Immature natural killer cell (primary cell): ENCODE measurements at places on chromosomes 3 and 15. TPM values are rescaled to one million over a fixed set of nuclear protein-coding genes. Genes with fewer than 3 reads are reported as not detected.

DNA sequence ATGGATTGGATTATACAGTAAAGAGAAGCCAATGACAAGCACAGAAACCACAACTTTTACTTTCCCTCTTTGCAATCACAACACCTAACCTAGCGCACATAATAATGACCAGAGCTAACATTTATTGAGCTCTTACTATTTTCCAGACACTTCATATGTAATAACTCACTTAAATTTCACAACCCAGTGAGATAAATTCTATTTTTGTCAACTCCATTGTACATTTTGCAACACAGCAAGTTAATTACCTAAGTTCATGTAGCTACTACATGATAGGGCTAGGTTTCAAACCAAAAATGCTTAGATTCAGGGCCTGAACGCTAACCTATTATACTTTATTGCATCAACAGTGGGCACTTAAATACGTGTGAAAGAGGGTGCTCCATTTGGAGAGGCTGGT lies 89.5 kb downstream of the GADL1 start:
- H3K27me3 ChIP-seq = peaks cover 2% of the 10 kb centered on the region
- no peak for DNase-seq
- H3K27ac ChIP-seq = no peak overlapping the region
- H3K4me1 ChIP-seq = peaks cover 3% of the 10 kb centered on the region
- no peak overlapping the region for H3K4me3 ChIP-seq

- no peak for DNase-seq
- H3K36me3 ChIP-seq = no peaks in the 10 kb centered on the region
- no peak overlapping the region for H3K4me3 ChIP-seq
- no peaks in the 10 kb centered on the region for H3K4me1 ChIP-seq
These were observed 17.7 kb downstream of the CPNE4 start for GRCh38 chr3:132017137-132017536.

The ITIH1 gene
- not detected for polyA plus RNA-seq

The PRSS50 gene
- polyA plus RNA-seq = not detected

- DNase-seq = no peak
- no peak overlapping the region for H3K27ac ChIP-seq
- peaks cover 6% of the 10 kb centered on the region for H3K27me3 ChIP-seq
- no peaks in the 10 kb centered on the region for H3K4me1 ChIP-seq
- H3K36me3 ChIP-seq = no peaks in the 10 kb centered on the region
These were observed 22.3 kb downstream of the RPSA start for GRCh38 chr3:39428745-39429201.
